Stimulated activated CD4-positive, alpha-beta T cell treated with anti-CD3 and anti-CD28 coated beads, Interleukin-15, amount 100 ng/mL, for 48 hours (primary cell): ENCODE measurements at places on chromosomes 11 and 22.

DNA sequence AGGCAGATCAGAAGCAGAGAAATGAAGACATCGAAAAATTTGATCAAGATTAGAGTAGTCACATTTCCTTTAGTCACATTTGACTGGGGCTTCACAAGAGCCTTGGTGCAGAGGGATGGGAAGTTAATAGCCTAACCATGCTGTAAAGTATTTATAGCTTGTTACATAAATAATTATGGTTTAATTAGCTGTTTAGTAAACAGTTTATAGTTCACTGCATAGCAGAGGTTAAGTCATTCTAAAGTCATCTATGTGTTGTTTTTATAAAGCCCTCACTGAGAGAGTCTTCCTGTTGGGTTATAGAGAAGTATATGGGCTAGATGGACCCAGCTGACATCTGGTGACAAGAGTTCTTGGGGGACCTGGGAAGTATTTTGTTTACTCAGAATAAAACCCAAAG lies 47.1 kb downstream of the INSC start:
- DNase-seq = no peak

DNA sequence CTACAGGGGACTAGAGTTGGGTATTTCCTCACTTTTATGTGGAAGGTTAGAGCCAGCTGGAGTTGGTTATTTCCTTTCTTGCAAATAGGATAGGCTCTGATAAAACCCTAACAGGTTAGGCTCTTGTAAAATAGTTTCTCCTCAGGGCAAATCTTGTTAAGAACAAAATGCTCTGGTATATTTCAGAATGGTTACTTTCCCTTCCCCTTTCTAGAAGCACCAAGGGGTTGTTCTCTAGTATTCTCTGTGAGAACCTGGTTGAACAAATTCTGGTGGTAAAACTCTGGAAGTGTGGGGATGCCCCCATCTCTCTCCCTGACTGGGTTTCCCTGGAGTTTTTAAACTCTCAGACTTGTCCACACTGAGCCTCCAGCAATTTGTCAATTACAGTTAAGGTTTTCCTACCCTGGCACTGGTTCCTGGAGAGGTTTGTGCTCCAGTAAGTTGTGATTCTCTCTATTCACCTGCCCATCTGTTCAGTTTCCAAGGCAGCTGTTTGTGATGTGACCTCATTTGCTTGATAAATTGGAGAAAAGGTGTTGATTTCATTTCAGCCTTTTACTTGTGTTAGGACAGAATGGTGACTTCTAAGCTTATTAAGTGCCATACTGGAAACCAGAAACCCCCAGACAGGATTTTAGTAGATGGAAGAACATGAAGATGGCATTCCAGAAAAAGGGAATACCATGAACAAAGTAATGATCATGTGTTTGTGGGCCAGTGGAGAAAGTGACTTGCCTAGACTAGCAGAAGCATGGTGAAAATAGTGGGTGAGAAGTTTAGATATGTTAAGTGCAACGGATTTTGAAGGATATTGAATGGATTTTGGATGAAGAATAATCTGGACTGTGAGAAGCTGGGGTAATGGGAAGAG lies 64.6 kb downstream of the EXT2 start:
- DNase-seq = no peak

- peak; percentile 70 for DNase-seq
Measured at GRCh38 chr22:30435674-30436126, 10.1 kb downstream of the MTFP1 start.

DNA sequence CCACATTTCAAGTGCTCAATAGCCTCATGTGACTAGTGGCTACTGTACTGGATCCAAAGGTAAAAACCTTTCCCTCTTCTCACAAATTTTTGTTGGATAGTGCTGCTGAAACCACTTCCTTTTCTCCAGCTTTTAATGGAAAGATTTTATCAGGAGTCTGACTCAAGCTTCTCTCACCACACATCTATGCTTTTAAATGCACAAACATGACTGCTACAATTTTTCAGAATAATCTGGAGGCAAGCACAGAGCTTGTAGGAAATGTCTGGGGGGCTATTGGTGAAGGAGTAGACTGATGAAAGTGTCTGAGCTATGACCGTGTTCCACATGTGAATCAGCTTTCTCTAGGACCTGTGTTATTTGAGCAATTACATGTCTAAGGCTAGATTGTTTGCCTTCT lies 101.1 kb upstream of the FAT3 start:
- DNase-seq = no peak

GRCh38 chr11:66700337-66700736 lies 22.6 kb upstream of the RBM4B start:
- no peak for DNase-seq

DNA sequence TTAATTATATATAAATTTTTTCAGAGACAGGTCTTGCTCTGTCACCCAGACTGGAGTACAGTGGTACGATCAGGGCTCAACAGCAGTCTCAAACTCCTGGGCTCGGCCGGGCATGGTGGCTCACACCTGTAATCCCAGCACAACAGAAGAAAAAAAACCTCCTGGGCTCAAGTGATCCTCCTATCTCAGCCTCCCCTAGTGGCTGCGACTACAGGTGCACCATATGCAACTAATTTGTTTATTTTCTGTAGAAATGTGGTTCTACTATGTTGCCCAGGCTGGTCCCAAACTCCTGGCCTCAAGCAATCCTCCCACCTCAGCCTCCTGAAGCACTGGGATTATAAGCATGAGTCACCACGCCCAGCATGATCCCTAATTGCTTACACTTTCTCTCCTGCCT lies 56.1 kb upstream of the SLC35C1 start:
- DNase-seq = no peak

DNA sequence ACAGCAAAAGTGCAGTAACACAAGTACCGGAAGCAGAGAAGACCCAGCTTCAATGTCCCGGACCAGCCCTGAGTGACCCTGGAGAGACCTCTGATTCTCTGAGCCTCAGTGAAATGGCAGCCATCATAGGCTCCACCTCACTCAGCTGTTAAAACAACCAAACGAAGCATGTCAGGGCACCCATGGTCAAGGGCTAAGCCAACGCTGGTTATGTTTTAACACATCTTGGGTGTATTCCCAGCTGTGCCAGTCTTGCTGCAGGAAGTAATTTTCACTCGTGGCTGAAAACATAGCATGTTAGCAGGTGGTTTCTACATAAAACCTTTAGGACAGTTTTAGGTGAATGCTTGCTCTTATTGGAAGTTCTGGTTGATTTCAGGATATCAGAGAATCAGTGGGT lies 30.9 kb downstream of the LMO2 start:
- DNase-seq = no peak

- DNase-seq = no peak
Measured at GRCh38 chr11:62724171-62724570, 3.1 kb downstream of the HNRNPUL2 start.

DNA sequence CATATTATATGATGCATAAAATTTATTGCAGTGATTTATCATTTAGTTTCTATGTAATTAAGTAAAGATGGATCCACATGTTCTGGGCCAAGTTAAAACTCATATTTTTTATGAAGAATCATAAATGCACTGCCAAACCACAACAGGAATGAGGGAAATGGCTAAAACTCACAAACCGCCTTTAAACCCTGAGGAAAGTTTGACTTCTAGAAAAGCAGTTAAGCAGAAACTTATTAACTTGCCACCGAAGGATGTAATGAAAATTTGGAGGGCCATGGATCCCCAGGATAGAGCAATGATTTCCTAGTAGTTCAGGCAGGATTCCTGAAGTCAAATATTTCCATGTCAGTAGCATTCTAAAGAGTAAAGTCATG lies 218.3 kb upstream of the CTSC start:
- DNase-seq = no peak

DNA sequence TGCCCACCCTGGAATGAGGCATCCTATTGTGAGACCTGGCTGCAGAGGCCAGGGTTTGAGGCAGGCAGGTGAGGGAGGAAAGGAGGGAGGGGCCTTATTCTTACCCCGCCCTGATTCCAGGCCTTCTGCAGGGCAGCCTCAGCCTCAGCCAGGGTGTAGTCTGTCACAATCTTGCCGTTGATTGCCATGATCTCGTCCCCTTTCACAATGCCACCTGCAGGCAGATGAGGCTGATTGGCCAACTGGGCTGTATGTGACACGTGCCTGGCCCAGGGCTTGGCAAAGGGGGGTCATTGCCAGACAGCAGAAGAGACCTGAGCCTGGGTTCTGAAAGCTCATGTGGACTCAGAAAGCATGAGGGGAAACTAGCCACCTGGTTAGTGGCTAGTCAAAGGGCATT lies 21.4 kb upstream of the ABCC8 start:
- DNase-seq = no peak

GRCh38 chr11:121212536-121213361 lies 79.8 kb upstream of the SC5D start:
- no peak for DNase-seq

- no peak for DNase-seq
Measured at GRCh38 chr22:45804986-45805325, 133.3 kb downstream of the ATXN10 start.

- DNase-seq = no peak
Measured at GRCh38 chr11:1888347-1888753, 3.3 kb downstream of the PRR33 start.

GRCh38 chr11:3641701-3642070 lies at the start of gene ART5:
ART5 (minus strand) TSS chr11:3641992; CDS start chr11:3641862, 130 bp downstream.
- DNase-seq = no peak

GRCh38 chr22:47307822-47308221 lies 545.4 kb downstream of the TBC1D22A start:
- no peak for DNase-seq

DNA sequence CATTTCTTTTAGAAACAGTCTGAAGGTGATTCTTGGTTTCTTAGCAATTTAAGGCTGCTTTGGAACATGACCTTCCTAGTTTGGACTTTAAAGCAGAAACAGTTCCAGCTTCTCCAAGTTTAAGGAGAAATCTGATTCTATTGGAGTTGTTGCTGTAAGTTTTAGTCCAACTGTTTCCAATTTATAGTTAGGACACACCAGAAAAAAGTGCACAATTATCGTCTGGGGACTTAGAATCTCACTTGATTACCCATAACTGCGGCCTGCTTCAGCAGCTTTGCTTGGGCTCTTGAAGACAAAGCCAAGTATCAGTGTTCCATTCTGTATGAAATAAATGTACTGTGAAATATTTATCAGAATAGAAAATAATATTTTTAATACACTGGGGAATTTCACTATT lies 246.6 kb downstream of the TMEM135 start:
- no peak for DNase-seq

DNA sequence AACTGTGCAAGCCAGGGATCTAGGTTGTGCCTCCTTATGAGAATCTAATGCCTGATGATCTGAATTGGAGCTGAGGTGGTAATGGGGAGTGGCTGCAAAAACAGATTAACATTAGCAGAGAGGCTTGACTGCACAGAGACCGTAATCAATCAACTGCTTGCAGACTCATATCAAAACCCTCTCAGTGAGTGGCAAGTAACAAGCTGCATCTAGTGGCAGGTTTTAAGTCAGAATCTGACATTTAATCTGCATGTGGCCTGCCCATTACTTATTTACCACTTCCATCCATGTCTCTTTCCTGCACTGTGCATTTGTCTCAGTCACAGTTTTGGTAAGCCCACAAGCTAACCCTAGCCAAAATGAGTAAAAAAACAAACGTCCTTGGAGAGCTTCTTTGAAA lies 11.2 kb downstream of the C11orf58 start:
- no peak for DNase-seq

DNA sequence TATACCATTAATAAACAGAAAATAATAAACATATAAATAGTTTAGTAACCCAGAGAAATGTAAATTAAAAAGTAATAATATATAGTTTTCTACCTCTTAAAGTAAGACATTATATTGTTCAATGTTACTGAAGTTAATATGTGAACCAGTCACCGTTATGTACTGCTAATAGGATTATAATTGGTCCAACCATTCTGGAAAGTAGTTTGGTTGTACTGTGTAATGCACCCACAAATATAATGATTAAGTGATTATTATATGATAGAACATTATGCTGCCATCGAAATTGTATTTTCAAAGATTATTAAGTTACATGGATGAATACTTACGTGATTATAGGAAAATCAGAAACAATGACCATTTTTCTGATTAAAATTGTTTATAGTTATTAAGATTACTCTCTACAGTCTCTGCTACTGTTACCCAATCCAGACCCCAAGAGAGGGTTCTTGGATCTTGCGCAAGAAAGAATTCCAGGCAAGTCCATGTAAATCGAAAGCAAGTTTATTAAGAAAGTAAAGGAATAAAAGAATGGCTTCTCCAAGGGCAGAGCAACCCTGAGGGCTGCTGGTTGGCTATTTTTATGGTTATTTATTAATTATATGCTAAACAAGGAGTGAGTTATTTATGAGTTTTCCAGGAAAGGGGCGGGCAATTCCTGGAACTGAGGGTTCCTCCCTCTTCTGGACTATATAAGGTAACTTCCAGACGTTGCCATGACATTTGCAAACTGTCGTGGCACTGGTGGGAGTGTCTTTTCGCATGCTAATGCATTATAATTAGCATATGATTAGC lies 50.1 kb downstream of the ACER3 start:
- DNase-seq = no peak

DNA sequence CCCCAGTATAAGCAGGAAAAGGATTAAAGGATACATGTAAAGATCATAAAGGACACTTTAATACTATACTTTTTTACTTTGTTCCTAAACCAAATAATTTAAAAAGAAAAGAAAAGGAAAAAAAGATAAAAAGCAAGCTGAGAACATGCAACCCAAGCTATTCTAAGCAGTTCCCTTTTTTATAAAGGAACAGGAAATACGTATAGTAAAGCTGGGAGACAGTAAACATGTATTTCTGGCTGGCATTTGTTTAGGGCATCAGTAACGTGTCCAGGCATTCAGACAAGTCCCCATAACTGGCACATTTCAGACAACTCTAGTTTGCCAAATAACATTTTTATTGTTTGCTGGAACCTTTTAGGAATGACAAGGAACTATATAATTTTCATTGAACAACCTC lies 24.9 kb downstream of the BCO2 start:
- no peak for DNase-seq

- DNase-seq = no peak
Measured at GRCh38 chr11:69007975-69008381, 5.1 kb downstream of the MRGPRF start.

- DNase-seq = no peak
Measured at GRCh38 chr11:2748061-2748813, 48.4 kb upstream of the KCNQ1OT1 start.

DNA sequence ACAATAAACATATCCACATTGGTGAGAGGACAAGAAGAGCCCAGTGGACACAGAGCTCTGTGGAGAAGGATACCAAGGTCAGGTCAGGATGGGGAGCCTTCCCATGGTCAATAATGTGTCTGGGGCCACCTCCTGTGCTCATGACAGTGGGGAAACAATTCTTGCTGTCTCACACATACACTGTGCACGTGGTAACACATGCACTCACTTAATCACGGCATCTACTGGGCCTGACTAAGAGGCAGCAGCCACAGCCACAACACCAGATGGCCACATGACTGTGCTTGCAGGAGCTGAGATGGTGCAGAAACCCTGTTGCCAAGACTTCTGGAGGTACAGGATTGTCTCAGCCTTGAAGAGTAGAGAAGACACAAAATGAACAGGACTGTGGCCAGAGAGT lies 28.6 kb downstream of the C22orf42 start:
- no peak for DNase-seq
